Activated naive CD4-positive, alpha-beta T cell treated with anti-CD3 and anti-CD28 coated beads, Interleukin-2, amount 50 U/mL, for 72 hours (primary cell): ENCODE measurements at places on chromosomes 3 and 15.

- DNase-seq: no peak
Observed at GRCh38 chr15:67691450-67691849, 133.9 kb upstream of the SKOR1 start.

DNA sequence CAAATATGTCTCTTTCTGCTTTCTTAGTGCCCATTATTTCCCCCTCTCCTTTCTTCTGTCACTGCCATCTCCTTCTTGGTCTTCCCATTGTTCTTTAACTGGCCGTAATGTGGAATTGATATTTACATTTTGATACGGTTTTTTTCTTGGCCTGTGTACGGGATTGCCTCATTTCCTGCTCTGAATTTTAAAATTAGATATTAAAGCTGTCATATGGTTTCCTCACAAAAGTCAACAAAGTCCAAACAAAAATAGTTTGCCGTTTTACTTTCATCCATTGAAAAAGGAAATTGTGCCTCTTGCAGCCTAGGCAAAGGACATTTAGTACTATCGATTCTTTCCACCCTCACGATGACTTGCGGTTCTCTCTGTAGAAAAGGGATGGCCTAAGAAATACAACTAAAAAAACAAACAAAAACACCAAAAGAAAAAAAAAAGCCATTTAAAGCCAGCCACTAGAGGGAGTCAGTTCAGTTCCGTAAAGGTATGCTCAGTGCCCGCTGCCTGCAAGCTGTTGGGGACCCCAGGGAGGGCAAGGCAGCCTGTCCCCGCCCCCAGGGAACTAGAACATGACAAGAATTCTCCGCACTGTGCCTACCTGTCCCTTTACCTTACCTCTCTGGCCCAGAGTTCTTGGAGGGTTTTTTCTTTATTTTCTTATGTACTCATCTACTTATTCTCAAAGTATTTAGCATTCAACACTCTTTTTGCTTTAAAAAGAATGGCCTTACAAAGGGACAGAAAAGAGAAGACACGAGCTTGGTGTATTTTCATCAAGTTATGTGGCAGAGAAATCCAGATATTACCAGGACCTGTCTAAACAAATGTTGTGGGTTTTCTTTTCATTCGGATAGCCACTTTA lies 30.0 kb upstream of the NR2E3 start:
- DNase-seq: peak; percentile 20

GRCh38 chr3:96734273-96735009 lies 80.0 kb upstream of the EPHA6 start:
- DNase-seq: no peak

DNA sequence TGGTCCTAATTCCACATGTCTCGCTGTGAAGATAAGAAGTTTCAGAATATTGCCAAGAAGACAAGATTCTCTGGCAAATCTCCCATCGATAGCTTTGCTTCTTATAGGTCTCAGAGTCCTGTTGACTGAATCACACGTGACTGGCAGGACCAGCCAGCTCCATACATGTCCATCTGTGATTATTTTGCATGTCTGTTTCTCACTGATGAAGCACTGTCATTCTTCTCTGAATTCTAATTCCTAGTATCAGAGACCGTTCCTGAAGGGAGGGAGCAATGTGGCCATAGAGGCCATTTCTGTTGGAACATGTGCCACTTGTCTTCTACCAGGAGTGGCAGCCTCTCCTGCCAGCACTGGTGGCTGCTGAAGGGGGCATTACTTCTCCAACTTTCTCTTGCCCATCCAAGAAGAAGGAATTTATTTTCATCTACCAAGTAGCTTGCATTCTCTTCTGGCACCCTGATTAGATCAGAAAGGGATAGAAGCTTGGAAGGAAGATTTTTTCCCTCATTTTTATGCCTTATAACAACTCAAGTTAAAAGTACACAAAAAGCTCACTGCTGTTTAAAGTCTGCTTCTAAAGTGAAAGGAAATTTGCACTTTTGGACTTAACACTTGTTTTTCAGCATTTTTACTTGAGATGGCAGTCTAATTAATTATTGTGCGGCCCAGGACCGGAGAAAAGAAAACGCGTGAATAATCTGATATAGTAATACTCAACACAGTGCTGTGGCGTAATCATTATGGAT lies 115.8 kb downstream of the IQCH start:
- DNase-seq: no peak

DNA sequence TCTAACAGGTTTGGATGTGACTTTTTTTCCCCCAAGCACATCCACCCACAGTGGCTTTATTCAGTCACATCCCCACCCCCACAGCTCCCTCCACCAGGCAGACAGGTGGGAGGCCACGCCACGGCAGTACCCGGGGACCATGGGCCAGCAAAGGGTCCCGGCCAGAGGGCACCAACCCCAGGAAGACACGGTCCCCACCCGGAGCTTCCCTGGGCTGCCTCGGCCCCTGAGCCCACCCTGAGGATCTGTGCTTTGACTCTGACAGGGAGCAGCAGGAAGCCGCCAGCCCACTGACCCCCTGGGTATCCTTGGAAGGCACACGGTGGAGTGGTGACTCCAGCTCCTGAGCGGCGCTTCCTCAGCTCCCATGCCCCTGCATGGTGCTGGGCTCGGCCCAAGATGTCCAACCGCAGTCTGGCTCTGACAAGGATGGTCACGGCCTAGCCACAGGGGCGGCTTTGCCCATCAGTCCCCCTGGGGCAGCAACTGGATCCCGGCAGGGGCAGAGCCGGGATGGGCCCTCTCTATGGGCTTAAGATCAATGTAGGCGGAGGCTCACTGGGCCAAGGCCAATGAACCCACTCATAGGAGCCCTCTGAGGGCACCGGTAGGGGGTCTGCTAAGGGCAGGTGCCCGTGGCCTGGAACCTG lies 66.2 kb upstream of the TTBK2 start:
- DNase-seq: no peak

- DNase-seq: peak; percentile 51
Observed at GRCh38 chr3:176872771-176873209, 324.5 kb downstream of the TBL1XR1 start.

GRCh38 chr3:116610124-116610523 lies 99.5 kb upstream of the TUSC7 start:
- no peak for DNase-seq

DNA sequence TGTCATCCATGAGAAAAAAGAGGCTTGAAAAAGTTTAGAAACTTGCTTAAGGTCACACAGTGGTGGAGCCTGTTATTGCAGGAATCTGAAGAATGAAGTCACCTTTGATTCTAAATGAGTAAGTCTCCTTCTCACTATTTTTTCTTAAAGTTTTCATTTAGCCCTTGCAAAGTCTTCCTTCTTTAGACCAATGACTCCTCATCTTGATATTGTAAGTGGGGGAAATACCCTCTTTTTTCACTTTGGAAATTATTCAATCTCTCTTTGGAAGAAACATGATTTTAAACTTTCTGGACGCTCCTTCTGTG lies 787 bp upstream of the SLMAP start:
- no peak for DNase-seq

DNA sequence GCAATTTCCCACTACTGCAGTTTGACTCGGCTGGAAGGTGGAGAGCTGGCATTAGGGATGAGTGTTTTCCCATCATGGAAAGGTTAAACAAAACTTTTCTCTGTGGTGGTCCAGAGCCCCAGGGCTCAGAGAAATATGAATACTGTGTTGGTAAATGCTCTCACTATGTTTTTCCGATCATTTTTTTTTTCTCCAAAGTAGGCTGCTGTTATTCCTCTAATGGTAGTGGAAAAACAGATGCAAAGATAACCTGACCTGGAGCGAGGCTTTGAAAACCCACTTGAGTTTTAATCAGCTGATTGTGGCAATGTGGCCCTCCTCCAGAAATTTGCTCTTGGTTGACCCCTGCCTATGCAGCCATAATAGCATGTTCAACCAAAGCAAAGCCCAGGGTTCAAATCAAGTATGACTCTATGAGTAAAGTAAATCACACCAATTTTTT lies 320.8 kb upstream of the CTNNB1 start:
- DNase-seq: no peak

DNA sequence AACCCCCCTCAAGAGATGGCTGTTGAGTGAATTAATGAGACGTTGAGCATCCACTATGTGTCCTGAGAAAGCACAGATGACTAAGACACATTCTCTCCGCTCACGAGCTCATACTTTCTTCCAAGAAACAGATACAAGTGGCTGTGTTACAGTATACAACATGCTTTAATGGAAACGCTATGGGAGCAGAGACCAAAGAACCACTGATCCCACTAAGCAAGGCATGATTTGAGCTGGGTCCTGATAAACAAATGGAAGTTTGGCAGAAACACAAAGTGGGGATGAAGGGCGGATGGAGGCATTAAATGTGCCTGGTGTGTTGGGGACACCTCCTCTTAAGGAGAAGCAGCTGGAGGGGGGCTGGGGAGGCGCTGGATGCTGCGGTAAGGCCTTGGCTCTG lies 129.4 kb downstream of the UACA start:
- no peak for DNase-seq

DNA sequence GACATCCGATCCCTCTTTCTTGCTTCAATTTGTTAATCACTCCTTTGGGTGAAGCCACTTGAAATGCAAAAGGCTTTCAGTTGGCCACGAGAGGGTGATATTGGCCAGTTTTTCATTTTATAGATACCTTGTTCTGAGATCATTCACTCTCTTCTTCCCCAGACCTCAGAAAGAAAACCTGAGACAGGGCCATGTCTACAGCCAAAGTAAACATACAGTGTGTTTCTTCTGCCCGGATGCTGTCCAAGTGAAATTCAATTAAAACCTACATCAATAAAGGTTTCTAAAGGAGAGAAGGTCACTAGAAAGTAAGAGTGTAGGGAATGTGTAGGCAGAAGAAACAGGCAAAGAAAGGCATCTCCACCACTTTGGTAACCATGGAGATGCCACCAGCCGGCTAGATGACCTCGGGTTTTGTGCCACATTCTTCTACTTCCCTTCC lies 39.5 kb upstream of the FMN1 start:
- DNase-seq: no peak

GRCh38 chr3:5162102-5162501 lies 25.4 kb upstream of the EDEM1 start:
- DNase-seq: no peak

DNA sequence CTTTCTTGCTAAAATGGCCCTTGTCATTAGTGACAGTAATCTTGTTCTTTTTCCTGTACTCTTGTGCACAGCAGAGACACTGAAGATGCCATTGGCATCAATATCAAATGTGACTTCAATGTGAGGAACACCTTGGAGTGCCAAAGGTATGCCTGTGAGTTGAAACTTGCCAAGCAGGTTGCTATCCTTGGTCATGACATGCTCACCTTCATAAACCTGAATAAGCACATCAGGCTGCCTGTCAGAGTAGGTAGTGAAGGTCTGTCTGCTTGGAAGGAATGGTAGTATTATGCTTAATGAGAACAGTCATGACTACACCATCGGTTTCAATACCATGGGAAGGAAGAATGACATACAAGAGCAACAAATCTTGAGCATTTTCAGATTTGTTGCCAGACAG lies 6.3 kb upstream of the RAB5A start:
- no peak for DNase-seq

DNA sequence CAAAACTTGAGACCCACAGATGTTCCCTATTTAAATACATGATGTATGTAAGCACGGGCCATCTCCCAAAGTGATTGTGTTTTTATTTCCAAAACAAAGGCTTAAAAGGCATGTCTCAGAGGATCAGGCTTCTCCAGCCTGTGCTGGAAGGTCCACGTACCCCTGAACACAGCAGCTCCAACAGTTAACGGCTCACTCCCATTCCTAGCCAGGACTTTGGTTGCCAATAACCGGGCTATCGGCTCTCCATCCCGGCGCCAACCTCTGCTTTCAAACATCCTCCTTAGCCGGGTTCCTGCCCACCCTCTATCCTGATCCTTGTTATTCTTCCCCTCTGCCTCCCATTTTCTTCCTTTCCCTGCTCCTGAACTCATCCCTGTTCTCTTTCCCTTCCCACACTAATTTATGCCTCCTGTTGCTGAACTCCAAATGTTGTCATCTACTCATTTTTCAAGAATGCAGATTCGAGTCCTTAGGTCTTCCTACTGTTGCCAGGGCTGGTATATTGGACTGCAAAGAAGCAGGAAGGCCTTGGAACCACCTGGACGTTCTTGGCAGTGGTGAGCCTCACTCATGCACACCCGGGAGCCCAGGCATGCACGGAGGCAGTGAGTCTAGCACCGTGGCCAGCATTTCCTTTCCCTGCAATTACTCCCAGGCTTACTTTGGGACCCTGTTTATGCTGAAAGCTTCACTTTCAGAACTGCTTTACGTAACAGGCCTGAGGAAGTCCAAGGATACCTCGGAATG lies 128.4 kb upstream of the RAD18 start:
- DNase-seq: no peak

DNA sequence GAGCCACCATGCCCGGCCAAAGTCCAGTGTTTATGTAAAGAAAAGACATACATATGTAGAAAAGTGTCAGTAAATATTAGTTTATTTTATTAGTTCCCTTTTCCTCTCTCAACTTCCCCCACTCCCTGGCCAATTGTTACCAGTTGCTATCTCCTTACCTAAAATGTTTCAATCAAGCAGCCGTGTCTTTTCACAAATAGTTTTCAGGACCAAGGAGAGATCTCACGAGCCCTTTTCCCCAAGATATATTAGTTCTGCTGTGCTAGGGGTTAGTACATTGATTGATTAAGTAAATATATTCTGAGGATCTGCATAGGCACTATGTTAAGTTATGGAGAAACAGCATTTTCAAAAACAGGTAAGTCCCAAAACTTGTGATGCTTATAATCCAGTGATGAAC lies 87.4 kb downstream of the ZIC4 start:
- no peak for DNase-seq

DNA sequence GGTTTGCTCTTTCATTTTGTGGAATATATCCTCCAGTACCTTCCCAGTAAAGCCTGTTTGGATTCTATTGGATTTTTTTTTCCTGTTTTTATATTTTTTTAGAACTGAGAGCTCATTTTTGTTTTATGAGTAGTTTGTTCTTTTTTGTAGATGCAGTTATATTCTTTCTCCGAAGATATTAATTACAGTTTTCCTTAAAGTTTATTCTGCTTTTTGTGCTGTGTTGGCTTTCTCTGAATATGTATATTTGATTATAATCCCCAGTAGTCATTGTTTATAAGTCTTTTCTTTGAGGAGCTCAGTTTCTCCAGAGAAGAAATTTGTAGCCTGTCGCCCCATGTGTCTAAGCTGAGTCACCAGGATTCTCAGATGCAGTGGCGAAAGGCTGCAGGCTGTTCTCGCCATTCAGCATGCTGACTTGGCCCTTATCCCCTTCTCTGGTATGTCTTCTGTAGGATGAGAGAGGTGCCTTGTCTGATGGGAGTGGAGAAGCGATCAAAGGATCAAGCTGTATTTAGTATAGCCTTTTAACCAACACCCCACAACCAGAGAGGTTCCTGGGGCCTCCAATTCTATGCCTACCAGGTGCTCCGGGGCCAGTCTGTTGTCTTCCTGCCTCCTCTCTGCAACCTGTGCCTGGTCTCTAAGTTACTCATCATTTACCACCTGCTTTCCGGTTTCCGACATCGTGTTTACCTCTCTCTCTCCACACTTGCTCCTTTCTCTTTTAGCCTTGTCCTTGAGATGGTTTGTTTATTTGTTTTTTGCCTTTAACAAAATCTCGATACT lies 31.7 kb upstream of the MFSD1 start:
- DNase-seq: no peak

- DNase-seq: no peak
Observed at GRCh38 chr3:66098436-66098835, 59.7 kb upstream of the MAGI1 start.

GRCh38 chr15:59353994-59354416 lies 18.7 kb downstream of the MYO1E start:
- DNase-seq: no peak

- DNase-seq: no peak
Observed at GRCh38 chr15:66167854-66168253, 85.7 kb downstream of the MEGF11 start.

GRCh38 chr3:174325171-174325570 lies 534.0 kb upstream of the NAALADL2 start:
- no peak for DNase-seq
